Fibroblast of lung (primary cell): ENCODE measurements at places on chromosomes 6 and 20. TPM values are rescaled to one million over a fixed set of nuclear protein-coding genes. Genes with fewer than 3 reads are reported as not detected.

DNA sequence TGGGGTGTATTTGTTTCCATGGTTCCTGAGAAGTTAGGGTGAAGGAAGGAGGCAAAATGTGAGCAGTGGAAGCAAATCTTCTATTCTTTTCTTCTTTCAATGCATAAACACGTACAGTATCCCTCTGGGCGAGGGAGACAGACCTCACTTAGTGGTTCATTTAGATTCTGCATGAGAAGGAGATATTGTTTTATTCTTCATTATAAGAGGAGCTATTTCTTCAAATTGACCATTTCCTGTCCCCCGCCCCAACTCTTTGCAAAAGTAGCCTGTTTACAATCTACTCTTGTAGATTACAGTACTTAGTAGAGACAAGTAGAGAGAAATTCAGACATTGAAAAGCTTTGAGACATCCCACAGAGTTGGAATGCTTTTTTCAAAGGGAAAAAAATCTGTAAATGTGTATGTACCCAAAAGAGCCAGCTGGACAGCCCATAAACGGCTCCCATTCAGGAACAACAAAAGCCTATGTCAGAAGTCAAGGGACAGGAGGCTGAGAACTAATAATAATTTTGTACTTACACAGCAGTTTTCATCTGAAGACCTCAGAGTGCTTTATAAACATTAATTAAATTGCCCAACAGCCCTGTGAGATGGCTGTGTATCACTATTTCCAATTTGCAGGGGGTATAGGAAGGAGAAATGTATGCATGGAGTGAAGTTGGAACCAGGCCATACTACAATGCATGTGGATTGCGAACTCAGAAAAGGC is 23.9 kb downstream of the CD83 start:
- DNase-seq: no peak
- no peaks in the 10 kb centered on the region for H3K36me3 ChIP-seq
- no peaks in the 10 kb centered on the region for H3K27me3 ChIP-seq

SIGLEC1 gene
- not detected in 2 replicates for total RNA-seq

GRCh38 chr6:36327226-36327918 is 9.3 kb downstream of the BNIP5 start:
- H3K36me3 ChIP-seq: no peaks in the 10 kb centered on the region
- peaks cover 30% of the 10 kb centered on the region for H3K27me3 ChIP-seq
- H3K27ac ChIP-seq: no peak overlapping the region
- no peaks in the 10 kb centered on the region for H3K4me1 ChIP-seq
- H3K4me3 ChIP-seq: no peak overlapping the region
- DNase-seq: no peak

GRCh38 chr6:110529355-110529754 is 52.9 kb upstream of the SLC22A16 start:
- no peak overlapping the region for H3K4me3 ChIP-seq
- H3K27me3 ChIP-seq: no peaks in the 10 kb centered on the region
- H3K4me1 ChIP-seq: peaks cover 3% of the 10 kb centered on the region

- H3K27ac ChIP-seq: no peak overlapping the region
- no peak overlapping the region for H3K4me3 ChIP-seq
- no peak for DNase-seq
- H3K27me3 ChIP-seq: no peaks in the 10 kb centered on the region
Observed at GRCh38 chr6:120648713-120649112, 685.6 kb downstream of the TBC1D32 start.

DNA sequence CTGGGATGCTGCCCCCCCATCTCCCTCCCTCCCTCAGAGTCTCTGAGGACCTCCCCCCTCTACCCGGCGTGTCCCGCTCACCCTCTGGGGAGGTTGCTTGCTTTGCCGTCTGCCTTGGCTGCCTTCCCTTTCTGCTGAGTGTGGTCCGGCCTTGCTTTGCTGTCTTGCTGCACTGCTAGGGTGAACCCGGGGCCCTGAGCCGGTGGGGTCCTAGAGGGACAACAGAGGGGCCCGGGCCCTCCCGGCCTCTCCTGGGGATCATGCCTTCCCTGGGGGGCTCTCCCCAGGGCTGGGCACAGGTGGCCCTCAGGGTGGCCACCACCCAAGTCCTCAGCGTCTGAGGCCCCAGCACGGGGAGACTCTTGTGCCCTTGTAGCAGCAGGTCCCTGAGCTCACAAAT is 19.3 kb downstream of the SLCO4A1 start:
- no peaks in the 10 kb centered on the region for H3K36me3 ChIP-seq
- peaks cover 5% of the 10 kb centered on the region for H3K4me1 ChIP-seq
- no peaks in the 10 kb centered on the region for H3K27me3 ChIP-seq
- no peak for DNase-seq
- no peak overlapping the region for H3K27ac ChIP-seq
- H3K4me3 ChIP-seq: no peak overlapping the region

ULBP3 gene
- 6.2 and 10.2 TPM in 2 replicates for total RNA-seq

DNA sequence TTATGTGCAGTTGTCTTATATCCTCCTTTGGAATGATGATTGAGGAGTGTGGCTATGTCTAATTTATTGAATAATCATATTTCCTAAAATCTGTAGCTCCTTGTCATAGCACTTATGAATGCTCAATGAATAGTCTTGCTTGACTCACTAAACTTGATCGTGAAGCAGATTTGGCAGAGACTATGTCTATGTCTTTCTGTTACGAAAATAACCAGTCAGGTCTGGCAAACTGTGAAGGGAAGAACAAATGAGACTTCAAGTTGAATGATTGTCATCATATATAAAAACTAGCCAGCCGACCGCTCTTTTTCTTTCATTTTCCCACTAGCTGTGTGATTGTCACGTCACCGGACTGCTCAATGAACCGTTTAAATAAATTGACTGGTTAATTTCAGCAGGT is 1303.9 kb upstream of the GJE1 start:
- no peaks in the 10 kb centered on the region for H3K27me3 ChIP-seq
- no peaks in the 10 kb centered on the region for H3K4me1 ChIP-seq
- no peaks in the 10 kb centered on the region for H3K36me3 ChIP-seq
- peak; percentile 3 for DNase-seq

SNAI1 gene
- total RNA-seq: 0.26 and 0.66 TPM in 2 replicates

SIRPG gene
- not detected in 2 replicates for total RNA-seq
